ENCODE measurements at places on chromosomes 2 and 18.

- DNase-seq: no peak
These were observed 5.5 kb downstream of the COL6A3 start for GRCh38 chr2:237408335-237409000.

GRCh38 chr2:178804791-178805190 lies 2.4 kb downstream of the TTN start:
- DNase-seq: peak; percentile 67

GRCh38 chr2:73997813-73998212 lies 13.1 kb downstream of the TET3 start:
- DNase-seq: no peak

GRCh38 chr2:179373816-179374215 lies 109.2 kb upstream of the SESTD1 start:
- DNase-seq: no peak

DNA sequence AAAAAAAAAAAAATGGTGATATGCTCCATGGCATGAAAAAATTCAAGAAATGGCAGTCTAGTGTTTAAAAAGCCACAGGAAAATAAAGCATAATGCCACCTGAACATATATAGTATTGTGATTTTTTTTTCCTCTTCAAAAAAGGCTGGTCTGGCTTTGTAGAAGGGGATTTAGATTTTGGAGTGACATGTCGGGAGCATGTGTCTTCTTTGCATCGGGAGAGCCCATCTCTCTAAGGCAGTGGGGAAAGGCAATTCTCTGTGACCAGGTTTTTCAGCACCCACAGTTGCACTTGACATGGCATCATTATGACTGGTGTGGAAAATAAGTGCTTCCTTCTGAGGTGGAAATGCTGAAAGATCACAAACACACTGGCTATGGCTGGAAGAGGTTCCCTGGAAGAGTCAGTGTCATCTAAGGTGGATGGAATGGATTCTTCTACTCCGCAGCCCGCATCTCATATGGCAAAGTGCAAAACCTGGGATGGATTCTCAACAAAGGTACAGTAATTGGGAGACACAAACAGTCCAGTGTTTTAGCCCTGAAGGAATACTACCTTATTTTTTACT lies 172.5 kb downstream of the AGAP1 start:
- DNase-seq: no peak

GRCh38 chr2:74436848-74437695 lies 4.7 kb downstream of the RTKN start:
- DNase-seq: no peak

- DNase-seq: no peak
These were observed 319.6 kb downstream of the AGAP1 start for GRCh38 chr2:235813398-235813797.

- DNase-seq: no peak
These were observed 21.0 kb upstream of the STAT4 start for GRCh38 chr2:191171708-191172355.

DNA sequence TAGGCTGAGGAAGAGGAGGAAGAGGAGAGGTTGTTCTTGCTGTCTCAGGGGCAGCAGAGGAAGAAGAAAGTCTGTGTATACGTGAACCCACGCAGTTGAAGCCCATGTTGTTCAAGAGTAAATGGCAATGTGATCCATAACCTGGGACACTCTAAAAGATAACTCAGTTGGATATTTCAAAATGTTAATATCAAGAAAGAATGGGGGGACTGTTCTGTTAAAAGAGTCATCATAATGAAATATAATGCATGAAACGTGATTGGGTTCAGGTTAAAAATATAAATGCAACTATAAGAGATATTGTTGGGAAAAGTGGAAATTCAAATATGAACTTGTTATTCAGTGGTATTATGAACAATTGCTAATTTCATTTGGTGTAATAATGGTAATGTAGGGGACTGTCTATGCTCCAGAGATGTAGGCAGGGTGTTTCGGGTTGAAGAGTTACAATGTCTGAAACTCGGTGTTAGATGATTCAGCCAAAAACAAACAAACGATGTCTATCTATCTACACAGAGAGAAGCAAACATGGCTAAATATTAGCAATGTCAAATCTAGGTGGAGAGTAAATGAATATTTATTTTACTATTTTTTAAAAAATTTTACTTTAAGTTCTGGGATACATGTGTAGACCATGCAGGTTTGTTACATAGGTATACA lies 21.1 kb upstream of the POLE4 start:
- no peak for DNase-seq

DNA sequence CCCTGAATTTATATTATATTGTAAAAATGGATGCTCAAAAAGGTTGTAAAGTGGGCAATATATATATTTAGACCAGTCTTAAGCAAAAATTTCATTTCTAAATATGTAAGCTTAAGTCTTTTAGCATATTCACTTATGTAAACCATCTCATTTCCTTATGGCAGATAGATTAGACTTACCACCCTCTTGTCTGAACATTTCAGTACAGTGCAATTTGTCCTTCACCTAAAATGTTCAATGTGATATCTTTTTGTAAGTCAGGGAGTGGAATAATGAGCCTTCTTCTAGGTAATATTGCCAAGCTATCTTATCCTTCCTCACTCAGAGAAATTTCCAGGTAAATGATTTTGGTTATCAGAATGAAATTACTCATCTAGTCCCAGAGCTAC lies 92.3 kb downstream of the KLF7 start:
- no peak for DNase-seq

DNA sequence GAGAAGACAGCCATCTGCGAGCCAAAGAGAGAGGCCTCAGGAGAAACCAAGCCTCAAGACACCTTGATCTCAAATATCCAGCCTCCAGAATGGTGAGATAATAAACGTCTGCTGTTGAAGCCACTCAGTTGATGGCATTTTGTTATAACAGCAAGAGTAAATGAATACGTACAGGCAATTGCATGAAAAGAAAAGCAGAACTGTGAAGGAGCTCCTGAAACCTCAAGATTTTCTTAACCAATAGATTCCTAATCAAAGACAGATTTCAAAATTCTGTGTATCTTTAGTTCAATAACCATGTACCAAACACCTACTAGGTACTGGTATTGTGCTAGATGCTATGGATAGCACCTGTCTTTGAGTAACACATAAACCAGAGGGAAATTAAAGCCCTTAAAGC lies 139.5 kb downstream of the PIEZO2 start:
- DNase-seq: no peak

DNA sequence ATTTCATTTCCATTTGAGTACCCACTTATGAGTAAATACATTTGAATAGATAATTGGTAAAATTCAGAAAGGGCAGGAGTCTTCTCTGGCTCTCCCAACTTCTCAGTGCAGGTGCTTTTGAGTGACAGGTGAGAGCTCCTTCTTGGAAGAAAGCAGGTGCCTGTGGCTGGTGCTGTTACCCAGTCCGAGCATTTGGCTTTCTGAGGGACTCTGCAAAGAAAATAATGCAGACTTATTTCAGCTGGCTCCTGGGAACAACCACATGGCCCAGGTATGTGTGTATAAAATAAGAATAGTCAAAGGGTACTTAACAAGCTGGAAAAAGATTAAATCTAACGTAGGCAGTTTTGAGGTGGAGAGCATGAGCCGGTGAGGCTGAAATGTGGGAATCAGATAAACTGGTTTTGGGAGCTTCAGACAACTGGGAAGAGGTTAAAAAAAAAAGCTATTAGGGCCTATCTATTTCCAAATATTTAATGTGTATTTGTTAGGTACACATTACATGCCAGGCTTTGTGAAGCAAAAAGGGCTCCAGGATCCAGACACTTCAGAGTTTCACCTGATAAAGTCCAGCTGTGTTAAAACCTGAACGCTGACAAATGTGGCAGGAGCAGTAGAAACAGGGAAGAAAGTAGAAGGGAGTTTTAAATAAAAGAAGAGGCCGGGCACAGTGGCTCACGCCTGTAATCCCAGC lies 20.6 kb downstream of the ZNF236 start:
- DNase-seq: no peak

GRCh38 chr2:189409131-189409530 lies 32.1 kb upstream of the WDR75 start:
- no peak for DNase-seq

DNA sequence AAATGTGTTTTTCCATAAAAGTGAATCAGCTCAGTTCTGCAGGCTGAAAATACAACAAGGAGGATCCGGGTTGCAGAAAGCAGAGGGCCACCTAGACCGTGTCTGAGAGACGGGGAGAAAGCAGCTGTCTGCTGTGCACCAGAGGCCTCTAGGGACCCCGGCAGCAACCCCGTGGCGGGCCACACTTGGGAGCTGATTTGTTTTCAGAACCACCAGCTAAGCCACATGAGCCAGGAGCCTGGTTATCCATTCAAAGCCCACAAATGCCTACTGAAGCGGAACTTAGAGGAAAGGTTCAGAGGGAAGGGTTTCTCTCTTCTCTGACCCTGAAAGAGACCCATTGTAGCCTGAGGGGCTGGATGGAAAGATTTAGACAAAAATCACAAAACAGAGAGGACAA lies 28.4 kb upstream of the ID2 start:
- no peak for DNase-seq

- no peak for DNase-seq
These were observed 35.3 kb upstream of the GCC2 start for GRCh38 chr2:108413711-108414095.

DNA sequence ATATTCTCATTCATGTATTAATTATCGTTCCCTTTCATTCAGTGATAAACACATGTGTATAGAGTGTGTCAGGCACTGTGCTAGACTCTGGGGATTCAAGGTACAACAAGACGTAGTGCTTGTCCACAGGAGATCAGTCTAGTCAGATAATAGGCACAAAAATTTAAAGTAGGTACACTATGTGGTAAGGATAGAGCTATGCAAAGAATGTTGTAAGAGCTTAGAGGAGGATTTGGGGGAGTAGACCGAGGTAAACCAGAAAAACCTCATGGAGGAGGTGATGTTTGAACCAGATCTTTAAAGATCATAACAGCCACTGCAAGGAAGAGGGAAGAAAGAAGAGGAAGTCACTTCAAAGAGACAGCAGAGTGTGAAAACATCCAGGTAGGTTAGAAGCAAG lies 256.9 kb upstream of the DDX18 start:
- no peak for DNase-seq

- DNase-seq: no peak
These were observed 94.8 kb downstream of the PPP1R1C start for GRCh38 chr2:182080493-182080892.
